ENCODE measurements at places on chromosomes 5 and 9.

- DNase-seq = no peak
Observed at GRCh38 chr5:82360022-82360421, 81.9 kb upstream of the RPS23 start.

DNA sequence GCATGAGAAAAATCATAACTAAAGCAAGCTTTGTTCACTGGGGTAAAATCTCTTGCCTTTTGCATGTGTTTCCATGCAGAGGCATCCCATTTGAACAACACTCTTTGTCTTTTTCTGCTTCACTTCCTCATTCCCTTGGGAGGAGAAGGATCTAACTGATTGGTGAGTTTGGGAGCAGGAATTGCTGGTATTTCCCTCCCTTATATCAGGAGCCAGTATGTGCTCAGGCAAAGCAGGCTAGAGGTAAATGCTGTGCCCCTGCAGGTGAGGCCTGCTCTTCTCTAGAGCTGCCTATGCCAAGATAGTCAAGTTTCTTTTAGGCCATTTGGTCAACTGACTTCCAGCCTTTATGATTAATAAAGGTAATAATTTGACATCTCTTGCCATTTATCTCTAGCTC, 179.9 kb downstream of the COX7C start:
- DNase-seq = no peak

DNA sequence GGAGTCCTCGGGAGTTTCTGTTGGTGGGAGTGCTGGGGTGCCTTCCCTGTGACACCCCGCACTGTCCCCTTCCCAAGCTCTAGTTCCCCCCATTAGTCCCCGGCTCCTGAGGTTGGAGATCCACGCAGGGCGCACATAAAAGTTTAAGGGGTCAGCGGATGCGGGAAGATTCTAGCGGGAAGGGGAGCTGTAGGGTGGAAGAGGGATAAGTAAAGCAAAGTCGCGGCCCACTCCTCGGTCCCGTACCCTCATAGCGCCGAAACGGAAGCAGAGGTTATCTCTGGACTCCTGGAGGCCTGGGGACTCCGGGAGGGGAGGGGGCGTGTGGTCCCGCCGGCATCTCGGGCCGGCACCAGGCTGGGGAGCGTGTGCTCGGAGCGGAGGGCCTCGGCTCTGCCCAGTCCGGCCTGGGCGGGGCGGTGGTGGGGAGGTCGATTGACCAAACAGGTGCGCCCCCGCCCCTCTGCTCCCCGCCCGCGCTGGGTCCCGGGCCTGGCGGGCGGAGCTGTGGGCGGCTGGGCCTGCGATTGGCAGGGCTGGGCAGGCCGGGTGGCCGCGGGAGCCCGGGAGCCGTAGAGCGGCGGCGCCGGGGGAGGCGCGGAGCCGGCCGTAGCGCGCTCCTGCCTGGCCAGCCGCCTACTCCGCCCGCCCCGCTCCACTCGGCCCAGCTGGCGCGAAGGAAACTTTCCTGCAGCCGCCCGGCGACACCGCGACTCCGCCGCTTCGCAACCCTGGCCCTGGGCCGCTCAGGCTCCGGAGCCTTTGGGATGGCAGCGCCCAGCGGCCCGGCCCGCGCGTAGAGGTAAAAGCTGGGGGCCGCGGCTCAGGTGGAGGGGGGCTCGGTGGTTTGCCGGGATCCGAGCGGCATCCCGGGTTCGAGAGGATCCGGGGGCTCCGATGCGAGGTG, 52.2 kb upstream of the DAB2IP start:
- DNase-seq = no peak

DNA sequence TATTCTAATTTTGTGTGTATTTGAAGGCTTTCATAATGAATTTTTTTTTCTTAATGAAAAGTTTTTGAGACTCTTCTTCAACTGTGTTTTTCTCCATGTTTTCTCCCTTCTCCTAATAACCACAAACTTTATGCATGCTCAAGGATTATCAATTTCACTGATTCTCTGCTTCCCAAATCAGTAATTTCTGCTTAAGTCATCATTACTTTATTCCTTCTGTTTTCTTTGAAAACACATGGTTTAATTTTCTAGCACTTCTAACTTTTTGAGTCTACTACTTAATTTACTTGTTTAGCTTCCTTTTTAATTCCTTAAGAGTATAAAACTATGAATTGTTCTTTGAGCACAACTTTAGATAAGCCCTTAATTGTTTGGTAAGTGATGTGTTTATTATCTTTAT, 11.5 kb upstream of the FBN2 start:
- DNase-seq = no peak

DNA sequence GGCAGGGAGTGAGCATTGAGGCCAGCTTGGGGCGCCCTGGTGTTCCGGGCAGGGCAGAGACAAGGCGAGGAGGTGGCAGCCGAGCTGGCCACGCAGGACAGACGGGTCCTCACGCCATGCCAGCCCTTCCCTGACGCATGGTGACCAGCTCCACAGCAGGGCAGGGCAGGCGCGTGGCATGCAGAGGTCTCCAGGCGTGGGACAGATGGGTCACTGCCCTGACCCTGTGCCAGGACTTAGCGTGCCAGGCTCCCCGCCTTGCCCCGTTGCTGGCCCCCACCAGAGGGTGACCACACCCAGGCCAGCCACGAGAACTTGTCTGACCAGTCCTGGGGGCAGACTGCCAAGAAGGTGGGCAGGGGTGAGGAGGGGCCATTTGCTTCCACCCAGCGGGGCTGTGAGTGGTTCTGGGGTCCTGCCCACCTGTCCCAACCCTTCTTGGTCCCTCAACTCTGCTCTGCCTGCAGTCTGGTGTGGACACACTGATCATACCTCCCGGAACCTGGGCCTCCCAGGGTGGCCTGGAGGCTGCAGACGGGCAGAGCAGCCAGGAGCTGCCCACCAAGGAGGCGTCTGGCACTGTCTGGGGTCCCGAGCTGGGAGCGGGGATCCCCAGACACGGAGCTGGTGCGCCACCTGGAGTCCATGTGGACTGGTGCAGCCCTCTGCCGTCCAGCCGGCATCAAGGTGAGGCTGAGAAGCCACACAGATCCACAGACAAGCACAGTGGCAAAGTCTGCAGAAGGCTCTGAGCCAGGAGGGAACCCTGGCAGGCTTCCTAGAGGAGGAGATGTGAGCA, at the start of gene RNF224:
Gene RNF224, plus strand, starts transcription at position 449 of the 799 bp plus-strand sequence. CDS start 834 bp downstream, outside the sequence.
- DNase-seq = peak; percentile 75

DNA sequence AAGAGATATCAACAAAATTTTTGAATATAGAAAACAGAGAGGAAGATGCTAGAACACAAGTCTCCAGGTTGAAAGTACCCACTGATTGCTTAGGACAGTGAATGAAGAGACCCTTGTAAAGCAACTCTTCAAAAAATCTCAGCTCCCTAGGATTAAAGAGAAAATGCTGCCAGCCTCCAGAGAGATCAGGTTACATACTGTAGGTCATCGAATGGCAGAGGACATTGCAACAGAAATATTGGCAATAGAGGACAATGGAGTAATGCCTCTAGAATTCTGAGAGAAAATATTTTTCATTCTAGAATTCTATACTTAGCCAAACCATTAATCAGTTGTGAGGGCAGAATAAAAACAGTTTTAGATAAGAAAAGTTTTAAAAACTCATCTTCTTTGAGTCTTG, 43.1 kb upstream of the ELL2 start:
- DNase-seq = peak; percentile 23

DNA sequence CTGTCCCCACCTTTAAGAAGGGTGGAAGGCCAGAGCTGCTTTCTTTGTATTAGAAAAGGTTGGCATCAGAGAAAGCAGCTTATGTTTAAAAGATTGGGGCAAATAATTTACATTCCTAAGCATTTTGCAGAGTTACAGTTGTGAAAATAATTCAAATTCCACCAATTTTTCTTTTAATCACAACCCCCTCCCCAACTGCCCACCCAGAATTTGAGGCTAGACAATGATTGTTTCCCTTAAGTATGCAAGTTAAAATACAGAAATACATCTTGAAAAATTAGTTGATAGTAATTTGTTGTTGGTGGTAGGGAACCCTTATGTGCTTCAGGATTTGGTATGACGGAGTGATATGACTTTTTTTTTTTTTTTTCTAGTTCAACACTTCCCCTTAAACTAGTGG, 133.0 kb downstream of the ZSWIM6 start:
- DNase-seq = no peak

DNA sequence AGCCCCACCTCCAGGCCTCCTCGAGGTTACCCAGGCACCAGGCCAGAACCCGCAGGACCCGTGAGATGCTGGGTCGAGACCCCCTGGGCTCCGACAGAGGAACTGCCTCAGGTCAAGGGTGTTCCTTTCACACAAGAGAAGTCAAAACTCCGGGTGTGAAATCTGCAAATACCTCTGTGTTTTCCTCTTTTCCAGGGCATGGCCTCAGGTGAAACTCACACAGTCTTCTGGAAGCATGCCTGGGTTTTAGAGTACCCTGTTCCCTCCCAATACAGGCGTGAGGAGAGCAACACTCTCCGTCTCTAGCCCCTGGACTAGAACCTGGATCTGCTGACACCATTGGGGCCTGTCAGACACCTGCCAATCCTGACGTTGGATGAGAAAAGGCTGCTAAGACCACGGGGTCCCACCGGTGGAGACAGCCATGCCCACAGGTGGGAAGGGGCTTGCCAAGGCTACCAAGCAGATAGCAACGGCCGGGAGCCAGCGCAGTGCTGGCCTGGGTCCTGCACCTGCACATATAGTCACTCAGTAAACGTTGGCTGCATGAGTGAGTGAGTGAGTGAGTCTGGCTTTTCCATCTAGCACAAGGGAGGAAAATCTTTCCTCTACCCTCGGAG, 182.0 kb upstream of the PPP1R26 start:
- no peak for DNase-seq

GRCh38 chr9:71767776-71768321, 464 bp downstream of the CEMIP2 start:
- DNase-seq = peak; percentile 48

DNA sequence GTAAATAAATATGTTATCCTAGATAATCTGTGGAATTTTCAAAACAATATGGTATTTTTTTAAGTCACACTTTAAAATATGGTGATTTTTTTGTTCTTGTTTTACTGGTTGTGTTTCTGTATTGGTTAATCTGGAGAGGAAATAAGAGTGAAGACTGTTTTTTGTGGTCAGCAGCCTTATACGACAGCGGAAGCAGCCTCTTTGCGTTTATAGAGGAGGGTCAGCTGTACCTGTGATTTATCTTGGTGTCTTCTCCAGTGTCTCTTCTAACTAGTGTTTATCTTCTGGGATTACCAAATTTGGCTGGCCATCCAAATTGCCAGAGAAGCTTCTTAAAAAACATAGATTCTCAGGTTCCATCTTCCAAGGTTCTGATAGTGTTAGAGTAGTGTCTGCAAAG, 58.7 kb downstream of the ICE1 start:
- DNase-seq = no peak

GRCh38 chr5:16669776-16670175, 53.0 kb upstream of the RETREG1 start:
- DNase-seq = peak; percentile 88

DNA sequence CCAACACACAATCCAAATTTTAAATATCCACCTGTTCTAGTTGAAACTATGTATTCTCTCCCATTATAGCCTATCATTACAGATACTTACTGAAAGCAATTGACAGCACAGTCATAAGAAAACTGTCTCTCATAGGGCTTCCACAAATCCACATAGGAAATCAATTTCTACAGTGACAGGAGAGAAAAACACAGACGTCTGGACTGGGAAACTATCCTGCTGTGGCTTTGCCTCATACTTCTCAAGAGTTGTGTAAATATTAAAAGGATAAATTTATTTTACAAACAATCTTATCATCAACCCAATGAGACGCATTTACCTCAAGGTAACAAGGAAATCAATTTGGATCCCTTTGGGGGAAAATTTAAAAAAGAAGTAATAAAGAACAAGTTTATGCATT, 517.5 kb downstream of the EFNA5 start:
- no peak for DNase-seq

- DNase-seq = peak; percentile 81
Observed at GRCh38 chr5:95822043-95822541, 434 bp downstream of the GLRX start.

DNA sequence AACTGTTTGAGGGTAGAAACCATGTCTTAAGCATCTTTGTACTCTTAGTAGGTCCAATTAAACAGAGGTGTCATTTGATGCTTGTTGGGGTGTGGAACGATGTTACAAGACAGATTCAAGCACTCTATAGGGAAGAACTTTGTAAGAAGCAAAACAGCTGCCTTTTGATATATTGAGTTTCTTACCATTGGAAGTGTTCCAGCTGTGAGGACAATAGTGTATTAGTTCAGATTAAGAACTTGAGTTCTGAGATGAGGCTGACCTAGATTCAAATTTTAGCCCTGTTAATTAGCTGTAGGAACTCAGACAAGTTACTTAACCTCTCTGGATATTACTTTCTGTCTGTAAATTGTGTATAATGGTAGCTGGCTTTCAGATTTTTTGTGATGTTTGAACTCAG, 19.6 kb upstream of the ZNF462 start:
- peak; percentile 24 for DNase-seq

- no peak for DNase-seq
Observed at GRCh38 chr5:179310439-179311090, 34.7 kb downstream of the ADAMTS2 start.

GRCh38 chr9:96567203-96567700, 52.4 kb downstream of the CDC14B start:
- peak; percentile 43 for DNase-seq

DNA sequence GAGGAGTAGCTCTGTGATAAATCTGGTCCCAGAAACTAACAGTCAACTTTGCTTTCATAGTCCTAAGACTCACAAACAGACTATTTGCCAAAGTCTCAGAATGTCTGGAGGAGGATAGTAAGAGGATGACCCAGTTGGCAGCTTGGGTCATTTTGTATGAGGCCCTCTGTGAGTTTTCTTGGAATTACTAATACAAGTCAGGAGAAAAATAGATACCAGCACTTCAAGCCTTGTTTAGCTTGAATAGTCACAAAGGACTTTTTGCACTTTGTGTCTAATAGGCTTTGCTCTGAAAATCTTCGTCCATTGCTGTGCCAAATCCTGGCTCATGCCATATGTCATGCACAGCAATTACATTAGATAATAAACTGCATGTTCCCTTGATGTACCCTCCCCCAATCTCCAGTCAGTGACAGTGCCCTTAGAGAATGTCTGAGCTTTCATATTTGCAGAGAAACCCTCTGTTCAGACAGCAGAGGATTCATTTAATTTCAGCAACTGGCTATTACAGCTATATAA, 612.8 kb downstream of the CSNK1G3 start:
- peak; percentile 39 for DNase-seq

- peak; percentile 90 for DNase-seq
Observed at GRCh38 chr9:28782630-28783029, 1209.3 kb upstream of the C9orf72 start.

DNA sequence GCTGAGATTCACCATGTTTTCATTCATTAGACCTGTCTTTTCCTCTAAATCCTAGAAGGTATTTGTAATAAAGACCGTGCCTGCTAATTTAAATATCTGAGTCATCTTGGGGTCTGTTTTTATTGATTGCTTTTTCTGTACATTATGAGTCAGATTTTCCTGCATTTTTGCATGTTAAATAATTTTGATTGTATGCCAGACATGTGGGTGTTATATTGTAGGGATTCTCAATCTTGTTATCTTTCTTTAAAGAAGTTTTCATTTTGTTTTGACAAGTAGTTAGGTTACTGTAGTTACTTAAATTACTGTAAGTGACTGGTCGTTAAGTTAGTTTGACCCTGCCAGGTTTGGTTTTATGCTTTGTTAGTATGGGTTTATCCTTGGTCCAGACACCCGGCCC, 35.1 kb downstream of the EXOSC2 start:
- peak; percentile 60 for DNase-seq

GRCh38 chr5:134432677-134433359, 21.1 kb upstream of the CDKN2AIPNL start:
- peak; percentile 73 for DNase-seq

- no peak for DNase-seq
Observed at GRCh38 chr9:114631166-114631565, 20.1 kb downstream of the TMEM268 start.
